ENCODE measurements at places on chromosomes 12 and 14.

- DNase-seq, result no peak
These were observed 21.9 kb downstream of the CDK17 start for GRCh38 chr12:96378319-96378718.

GRCh38 chr12:29534935-29535334 lies 37.4 kb upstream of the OVCH1 start:
- no peak for DNase-seq

- DNase-seq, result no peak
These were observed 909.9 kb downstream of the NRXN3 start for GRCh38 chr14:79080040-79080439.

DNA sequence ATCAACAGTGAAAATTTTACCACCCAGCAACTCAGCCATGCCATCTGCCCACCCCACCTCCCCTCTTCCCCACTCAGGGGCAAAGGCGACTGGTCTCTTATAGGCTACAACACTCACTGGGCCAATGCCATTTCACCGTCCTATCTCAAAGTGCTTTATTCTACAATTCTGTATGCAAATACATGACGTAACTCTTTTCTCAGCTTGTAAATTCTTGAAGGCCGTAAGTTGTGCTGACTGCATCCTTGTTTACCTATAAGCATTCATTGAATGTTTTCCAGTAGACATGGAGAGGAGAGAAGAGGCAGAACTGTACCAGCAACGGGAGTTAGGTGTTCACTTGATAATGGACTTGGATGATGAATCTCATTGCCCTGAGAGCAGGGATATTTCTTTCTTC lies 15.6 kb downstream of the BCL2L14 start:
- peak; percentile 3 for DNase-seq

GRCh38 chr14:60327447-60328331 lies 78.7 kb downstream of the PPM1A start:
- peak; percentile 47 for DNase-seq

DNA sequence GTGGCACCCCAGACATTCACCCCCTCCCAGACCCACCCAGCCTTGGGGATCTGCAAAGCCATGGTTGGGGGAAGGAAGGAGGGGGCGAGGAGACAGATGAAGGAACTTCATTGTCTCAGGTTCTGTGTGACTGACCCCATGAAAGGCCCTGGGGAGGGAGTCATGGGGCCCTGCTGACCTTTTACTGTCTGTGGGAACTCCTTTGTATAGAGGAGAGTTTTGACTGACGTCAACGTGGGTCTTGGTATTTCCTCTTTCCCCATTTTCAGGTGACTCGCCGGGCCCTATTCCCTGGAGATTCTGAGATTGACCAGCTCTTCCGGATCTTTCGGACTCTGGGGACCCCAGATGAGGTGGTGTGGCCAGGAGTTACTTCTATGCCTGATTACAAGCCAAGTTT lies 3.1 kb upstream of the RAB5B start:
- DNase-seq, result no peak

GRCh38 chr12:105201299-105201698 lies 34.7 kb downstream of the APPL2 start:
- DNase-seq, result no peak

DNA sequence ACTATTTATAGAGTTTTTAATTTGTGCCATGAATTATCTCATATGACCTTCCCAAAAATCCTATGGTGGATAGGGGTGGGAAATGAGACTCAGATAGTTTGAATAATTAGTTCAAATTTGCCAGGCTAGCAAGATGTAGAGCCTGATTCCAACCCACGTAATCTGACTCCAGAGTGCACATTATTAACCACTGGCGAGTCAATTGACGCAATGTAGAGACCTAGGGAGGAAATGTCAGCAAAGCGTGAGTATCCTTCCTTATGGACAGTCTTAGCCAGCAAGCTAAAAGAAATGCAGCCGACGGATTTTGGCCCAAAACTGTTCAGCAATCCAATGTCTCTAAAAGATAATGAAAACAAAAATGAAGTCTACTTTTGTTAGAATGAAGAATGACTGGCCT lies 193.3 kb upstream of the KRR1 start:
- no peak for DNase-seq

DNA sequence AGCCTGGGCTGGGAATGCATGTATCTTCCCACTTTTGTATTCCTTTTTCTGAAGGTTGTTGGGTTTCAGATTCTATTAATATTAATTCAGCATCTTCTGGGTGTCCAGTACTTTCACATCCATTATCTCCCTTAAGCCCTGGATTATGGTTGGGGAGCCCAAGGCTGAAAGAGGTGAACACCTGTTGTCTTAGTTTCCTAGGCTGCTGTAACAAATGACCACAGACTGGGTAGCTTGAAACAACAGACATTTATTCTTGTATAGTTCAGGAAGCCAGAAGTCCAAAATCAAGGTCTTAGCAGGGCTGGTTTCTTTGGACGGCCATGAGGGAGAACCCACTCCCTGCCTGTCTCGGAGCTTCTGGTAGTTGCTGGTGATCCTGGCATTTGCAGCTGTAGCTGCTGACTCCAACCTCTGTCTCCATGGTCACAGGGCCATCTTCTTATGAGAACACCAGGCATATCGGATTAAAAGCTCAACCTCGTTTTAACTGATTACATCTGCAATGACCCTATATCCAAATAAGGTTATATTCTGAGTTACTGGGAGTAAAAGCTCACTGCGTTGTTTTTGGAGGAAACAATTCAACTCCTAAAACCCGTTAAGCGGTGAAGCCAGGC lies 68.2 kb upstream of the CLMN start:
- DNase-seq, result no peak

DNA sequence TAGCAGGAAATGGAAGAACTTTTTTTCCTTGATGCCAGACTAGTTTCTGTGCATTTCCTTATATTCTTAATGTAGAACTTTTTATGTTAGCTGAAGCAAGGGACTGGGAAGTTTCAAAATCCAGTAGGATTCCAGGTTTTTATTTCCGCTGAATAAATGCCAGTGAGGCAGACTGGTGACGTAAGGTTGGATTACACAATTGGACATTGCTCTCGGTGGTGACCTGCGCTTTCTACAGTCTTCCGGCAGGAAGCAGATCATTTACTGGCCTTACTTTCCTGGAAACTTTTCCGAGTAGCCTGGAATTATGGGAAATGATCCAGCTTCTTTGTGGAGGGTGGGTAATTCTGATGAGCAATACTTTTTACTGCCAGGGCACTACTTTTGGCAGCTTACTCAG lies 3.6 kb downstream of the IFT43 start:
- DNase-seq, result peak; percentile 60

- peak; percentile 91 for DNase-seq
These were observed 86.8 kb downstream of the RFLNA start for GRCh38 chr12:124381456-124382296.

- peak; percentile 50 for DNase-seq
These were observed 156.7 kb upstream of the RASSF8 start for GRCh38 chr12:25801734-25802133.

GRCh38 chr12:16359512-16360491 lies 12.4 kb downstream of the MGST1 start:
- peak; percentile 62 for DNase-seq

- peak; percentile 39 for DNase-seq
These were observed 68.3 kb downstream of the RERG start for GRCh38 chr12:15152868-15153267.

- DNase-seq, result no peak
These were observed 97.3 kb downstream of the INSM2 start for GRCh38 chr14:35631071-35631805.

DNA sequence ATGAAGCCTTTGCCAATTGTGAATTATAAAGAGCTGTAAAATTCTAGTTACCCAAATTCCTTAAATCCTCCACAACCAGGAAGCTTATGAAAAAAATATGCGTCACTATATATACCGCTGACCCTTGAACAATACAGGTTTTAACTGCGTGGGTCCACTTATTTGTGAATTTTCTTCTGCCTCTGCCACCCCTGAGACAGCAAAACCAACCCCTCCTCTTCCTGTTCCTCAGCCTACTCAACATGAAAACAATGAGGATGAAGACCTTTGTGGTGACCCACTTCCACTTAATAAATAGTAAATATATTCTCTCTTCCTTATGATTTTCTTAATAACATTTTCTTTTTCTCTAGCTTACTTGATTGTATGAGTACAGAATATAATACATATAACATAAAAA lies 42.2 kb downstream of the CMKLR1 start:
- DNase-seq, result no peak

- peak; percentile 17 for DNase-seq
These were observed 83.8 kb upstream of the CLEC14A start for GRCh38 chr14:38339696-38340095.

DNA sequence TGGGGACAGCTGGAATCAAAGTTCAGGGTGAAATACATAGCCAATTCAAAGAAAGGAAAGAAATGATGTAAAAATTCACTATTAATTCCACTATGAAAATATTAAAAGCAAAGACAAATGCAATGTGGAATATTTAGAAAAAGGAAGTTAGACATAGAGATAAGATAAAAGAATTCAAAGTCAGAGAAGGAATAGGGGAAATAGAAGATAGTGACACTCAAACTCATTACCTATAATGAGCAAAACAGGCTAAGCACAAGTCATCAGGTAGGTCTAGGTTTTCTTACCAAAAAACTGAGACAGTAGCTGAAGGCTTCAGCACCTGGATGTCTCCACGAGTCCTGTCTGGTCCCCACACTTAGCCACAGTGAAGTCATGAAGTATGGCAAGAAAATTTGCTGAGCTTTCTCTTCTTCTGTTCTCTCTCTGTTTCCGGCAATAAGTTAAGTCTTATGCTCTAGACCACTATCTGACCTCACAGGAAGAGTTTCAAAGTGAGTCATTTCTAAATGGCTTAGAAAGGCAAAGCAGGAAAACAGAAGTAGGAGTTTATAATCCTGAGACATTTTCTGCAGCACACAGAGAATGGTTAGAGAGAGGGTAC lies at the start of gene C3AR1:
Gene C3AR1 (minus strand): TSS at position 369 of the 604 bp plus-strand sequence. CDS start 6,174 bp downstream, outside the sequence.
- DNase-seq, result peak; percentile 50

GRCh38 chr12:48824905-48825304 lies 6.6 kb downstream of the CACNB3 start:
- no peak for DNase-seq

- no peak for DNase-seq
These were observed 56.5 kb upstream of the RPH3A start for GRCh38 chr12:112734859-112735695.

- no peak for DNase-seq
These were observed 126.7 kb upstream of the NEDD1 start for GRCh38 chr12:96780330-96780729.

- DNase-seq, result no peak
These were observed 15.5 kb upstream of the SSPN start for GRCh38 chr12:26179826-26180225.

DNA sequence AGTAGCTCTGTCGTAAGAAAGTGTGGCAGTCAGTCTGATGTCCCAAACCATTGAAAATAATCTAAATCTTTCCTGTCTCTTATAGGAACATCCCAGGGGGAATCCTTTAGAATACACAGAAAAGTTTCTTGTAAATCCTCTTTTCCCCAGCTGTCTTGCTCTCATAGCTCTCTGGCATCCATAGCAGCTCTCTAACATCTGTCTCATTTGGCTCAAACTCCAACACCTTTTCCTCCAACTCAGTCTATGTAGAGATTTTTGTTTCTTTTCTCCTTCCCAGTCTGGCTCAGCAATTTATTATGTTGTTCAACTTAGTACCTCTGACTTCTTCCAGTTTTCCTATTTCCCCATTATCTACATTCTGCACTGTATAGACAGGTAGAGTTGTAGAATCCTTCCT lies 84.4 kb upstream of the NEDD1 start:
- no peak for DNase-seq

DNA sequence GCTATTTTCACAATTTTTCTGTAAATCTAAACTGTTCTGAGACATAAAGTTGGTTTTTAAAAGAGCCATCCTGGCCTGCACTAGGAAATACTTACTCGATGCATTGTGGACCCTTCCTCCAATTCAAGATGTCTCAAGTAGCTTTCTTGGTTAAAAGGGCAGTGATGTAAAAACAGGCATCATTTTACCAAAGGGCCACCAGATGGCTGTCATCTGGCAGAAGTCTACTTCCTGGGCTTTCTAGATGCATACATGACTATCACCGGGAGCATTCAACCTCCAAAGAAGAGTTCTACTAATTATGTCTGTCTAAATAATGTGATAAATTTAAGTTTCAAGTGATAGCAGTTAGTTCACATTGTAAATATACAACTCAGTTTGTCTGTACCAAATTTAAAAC lies 96.8 kb upstream of the FRMD6 start:
- DNase-seq, result peak; percentile 67

DNA sequence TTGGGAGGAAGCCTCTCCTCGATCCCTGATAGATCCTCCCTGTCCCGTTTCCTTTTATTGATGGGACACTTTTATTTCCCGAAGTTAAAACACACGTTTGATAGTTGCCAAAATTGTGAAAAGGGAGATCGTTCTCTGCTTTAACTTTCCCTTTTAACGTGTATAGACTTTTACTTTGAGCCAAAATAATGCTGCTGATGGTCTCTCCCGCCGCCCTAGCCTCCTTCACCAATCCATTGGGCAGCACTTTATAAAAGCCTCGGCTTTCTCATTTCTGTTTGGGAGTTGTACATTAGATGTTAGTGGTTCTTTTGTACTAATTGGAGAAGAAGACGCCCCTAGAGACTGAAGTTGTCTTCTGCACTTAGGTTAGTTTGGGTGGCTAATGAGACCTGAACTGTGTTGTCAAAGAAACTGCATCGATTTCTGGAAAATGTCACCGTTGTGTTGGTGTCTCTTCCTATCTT lies 1.4 kb downstream of the TMTC2 start:
- peak; percentile 45 for DNase-seq

- peak; percentile 30 for DNase-seq
These were observed 11.2 kb downstream of the RHOF start for GRCh38 chr12:121781998-121782979.

- DNase-seq, result peak; percentile 33
These were observed 40.5 kb upstream of the C14orf132 start for GRCh38 chr14:95998656-95999055.

GRCh38 chr14:35365130-35366055 lies 39.2 kb downstream of the NFKBIA start:
- peak; percentile 84 for DNase-seq

DNA sequence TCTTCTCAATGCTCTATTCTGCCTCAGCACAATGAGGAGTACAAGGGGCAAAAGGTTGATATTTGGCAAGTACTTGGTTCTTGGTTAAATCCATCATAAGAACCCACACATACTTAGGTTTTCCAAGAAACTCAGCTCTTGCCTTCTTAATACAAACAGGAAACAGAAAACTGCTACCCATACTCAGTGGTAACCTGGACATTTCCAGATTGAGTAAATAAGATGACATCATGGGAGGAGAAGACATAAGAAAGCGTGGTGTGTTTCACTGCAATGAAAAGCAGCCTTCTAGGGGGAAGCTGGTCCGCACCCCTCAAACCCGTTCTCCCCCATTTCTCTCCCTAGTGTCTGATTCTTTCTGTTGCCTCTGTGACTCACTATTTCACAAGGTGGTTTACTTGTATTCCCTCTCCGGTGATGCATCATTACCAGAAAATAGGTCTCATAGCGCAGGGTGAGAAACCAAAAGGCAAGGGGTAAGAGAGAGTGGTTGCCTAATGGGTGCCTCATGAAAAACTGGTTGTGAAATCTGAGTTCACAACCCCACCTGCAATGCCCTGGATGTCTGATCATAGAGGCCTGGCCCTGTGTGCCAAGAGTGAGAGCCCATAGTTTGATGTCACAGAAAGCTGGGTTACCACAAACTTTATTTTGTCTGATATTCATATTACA lies 326.5 kb upstream of the TBX3 start:
- DNase-seq, result peak; percentile 91

- DNase-seq, result peak; percentile 46
These were observed 1929.9 kb upstream of the SEL1L start for GRCh38 chr14:83463500-83464098.
